ENCODE measurements at places on chromosomes 3 and 15.

DNA sequence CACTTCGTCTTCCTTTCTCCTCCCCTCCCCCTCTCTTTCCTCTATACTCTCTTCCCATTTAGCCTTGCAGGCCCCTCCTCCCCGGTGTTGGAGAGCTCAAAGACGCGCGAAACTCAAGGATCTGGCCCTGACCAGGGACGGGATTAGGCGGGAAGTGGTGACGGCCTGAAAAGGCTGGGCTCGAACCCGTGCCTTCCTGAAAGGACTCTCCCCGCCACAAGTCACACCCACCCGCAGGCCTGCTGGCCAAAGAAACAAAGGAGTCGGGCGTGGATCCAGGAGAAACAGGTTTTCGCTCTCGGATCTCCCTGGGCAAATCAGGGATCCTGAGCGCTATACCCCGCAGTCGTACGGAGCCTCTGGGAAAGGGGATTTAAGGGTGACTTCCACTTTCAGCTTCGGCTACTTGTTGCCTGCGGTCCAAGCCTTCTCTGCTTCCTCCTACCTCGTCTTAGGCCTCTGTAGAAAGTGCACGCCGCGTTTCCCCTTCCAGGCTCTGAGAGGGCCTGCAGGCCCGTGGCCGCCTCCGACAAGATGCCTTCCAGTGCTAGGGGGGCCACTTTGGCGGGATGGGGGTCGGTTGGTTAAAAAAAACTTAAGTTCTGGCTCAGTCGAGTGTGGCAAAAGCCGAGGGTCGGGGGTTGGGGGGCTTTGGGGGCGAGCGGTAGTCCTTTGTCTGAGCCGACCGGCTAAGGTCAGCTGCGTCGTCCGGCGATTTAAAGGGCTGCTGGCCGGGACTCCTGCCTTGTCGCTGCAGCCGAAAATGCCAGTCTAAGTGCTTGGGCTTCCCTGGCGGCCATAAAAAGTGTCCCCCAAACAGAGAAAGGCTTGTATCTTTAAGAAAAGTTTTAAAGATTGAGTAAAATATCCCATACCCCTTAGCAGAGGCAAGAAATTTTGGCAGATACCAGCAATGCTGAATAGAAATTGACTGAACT, 8.2 kb downstream of the ZIC4 start:
- no peak for ATAC-seq

- ATAC-seq = no peak
Observed at GRCh38 chr3:20108869-20109268, 68.6 kb downstream of the KAT2B start.

DNA sequence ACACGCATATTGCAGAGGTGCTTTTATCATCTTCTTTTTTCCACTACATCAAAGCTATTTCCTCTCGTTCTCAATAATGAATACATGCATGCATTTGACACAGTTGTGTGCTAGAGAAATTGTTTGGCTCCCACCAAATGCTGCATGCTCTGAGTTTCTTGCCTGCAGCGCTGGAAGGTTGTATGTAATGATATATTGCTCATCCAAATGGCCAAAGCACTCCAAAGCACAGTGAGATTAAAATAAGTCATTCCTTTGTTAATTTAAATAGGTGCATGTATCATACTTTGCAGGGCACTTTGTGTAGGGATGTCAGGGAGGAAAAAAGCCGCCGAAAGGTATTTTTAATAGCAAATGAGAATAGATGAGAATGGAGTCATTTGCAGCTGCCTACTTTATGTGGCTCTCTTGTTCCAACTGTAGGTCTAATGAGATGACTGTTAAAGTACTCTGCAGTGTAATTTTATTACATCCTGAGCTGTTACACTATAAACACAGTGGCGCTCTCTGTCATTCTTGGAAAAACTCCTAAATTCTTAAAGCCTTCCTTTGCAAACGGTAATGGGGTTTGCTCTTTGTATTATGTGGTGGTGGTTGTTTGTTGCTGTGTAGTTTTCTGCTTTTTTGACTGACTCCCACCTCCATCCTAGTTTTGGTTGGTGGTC, 56.9 kb upstream of the SKOR1 start:
- no peak for ATAC-seq

GRCh38 chr3:48270306-48270705, 29.4 kb downstream of the ZNF589 start:
- ATAC-seq = no peak
